CMK (cell line): ENCODE measurements at places on chromosomes 2 and 18.

- DNase-seq = no peak
Observed at GRCh38 chr2:200306931-200307723, 634 bp downstream of the SPATS2L start.

DNA sequence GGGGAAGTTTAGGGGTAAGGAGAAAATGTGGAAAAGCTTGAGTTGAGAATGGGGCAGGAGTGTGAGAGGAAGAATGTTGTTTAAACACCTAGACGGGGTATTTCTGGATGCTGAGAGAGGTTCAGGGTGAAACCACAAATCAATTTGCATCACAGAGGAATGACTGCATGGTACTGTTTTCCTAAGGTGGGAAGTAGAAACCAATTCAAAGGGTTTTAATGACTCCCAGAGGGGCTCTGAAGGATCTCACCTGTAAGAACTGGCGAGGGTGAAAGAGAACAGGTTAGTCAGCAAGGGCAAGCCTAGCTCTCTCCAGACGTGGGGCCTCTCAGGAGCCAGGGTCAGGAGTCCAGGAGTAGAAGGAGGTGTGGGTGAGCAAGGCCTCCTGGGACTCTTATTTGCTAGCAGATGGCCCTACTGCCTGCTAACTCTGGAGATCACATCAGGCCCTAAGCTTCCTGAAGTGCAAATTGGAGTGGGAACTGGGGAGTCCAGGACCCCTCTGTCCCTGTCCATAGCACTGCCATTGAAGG, 133.0 kb upstream of the CELF4 start:
- no peak for DNase-seq

GRCh38 chr18:48355276-48356115, 53.7 kb downstream of the ZBTB7C start:
- no peak for DNase-seq

DNA sequence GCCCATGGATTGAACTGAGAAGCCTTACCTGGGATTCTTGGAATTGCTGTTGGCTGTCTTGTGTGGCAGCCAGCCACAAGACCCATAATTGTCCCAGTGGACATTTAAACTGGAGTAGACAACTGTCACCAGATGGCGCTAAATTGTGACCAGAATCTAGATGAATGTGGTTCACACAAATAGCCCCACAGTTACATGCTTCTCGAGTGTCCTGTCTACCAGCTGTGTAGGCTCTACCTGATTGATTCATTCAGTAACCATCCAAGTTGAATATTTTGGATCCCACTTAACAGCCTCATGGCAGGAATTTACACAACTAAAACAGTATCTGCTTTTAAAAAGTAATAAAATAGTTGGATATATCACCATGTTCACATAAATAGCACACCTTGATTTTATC, 73.2 kb downstream of the MAP4K4 start:
- DNase-seq = peak; percentile 29

- no peak for DNase-seq
Observed at GRCh38 chr2:41878056-41878455, 169.8 kb upstream of the PKDCC start.

- DNase-seq = no peak
Observed at GRCh38 chr18:13035249-13035914, 44.2 kb downstream of the CEP192 start.

DNA sequence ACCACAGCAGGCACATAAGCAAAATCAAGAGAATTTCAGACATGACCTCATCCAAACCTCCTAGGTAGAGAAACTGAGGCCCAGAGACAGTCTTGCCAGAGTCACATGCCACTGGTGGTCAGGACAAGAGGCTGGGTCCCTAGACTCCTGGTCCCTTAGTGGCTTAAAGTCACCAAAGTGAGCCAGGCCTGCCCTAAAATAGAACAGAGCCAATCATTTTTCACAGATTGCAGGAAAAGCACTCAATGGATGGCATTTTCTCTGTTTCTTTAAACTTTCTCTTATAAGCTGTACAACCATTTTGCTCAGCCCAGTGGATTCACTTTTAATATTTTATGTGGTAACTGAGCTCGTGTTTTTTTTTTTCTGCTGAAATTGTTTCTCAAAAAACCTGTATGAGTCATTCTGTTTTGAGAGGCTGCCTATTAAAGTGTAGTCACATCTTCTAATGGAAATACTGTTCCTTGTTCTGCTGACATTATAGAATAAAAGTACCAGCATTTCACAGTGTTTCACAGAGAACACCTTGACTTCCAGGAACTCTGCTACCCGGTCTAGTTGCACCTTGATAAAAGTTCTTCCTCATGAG, 29.6 kb downstream of the STEAP3 start:
- DNase-seq = no peak

GRCh38 chr2:84301717-84302116, 157.4 kb downstream of the SUCLG1 start:
- DNase-seq = no peak

DNA sequence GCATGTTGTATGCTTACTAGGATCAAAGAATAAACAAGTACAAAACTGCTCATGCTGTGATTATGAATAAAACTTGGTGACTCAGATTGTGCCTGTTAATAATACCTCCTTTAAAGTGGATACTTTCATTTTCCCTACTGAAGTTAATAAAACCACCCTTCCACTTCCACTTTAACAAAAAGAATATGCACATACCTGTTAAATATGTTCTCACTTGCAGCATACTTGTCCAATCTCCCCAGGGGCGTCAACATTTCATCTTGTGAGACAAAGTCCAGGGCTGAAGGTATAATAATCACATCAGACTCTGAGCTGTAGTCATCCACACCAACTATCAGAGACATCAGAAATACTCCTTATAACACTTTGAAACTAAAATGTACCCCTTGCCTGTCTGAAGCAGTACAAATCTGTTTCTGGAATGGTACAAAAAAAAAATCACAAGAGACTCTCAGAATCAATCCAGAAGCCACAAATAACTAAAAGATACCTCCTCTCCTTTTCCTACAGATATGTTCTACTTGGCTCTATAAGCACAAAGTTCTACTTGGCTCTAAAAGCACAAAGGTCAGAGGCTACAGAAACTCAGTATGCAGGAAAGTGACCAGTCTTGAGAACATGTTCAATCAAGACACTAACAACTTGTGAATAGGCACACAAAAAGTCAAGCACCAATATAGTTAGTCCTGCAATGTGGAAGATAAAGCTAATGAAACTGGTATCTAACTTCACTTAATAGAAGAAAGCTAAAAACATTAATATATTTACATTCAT, 19.3 kb downstream of the PPP4R1 start:
- no peak for DNase-seq

- no peak for DNase-seq
Observed at GRCh38 chr2:1660656-1661640, 83.4 kb downstream of the PXDN start.

DNA sequence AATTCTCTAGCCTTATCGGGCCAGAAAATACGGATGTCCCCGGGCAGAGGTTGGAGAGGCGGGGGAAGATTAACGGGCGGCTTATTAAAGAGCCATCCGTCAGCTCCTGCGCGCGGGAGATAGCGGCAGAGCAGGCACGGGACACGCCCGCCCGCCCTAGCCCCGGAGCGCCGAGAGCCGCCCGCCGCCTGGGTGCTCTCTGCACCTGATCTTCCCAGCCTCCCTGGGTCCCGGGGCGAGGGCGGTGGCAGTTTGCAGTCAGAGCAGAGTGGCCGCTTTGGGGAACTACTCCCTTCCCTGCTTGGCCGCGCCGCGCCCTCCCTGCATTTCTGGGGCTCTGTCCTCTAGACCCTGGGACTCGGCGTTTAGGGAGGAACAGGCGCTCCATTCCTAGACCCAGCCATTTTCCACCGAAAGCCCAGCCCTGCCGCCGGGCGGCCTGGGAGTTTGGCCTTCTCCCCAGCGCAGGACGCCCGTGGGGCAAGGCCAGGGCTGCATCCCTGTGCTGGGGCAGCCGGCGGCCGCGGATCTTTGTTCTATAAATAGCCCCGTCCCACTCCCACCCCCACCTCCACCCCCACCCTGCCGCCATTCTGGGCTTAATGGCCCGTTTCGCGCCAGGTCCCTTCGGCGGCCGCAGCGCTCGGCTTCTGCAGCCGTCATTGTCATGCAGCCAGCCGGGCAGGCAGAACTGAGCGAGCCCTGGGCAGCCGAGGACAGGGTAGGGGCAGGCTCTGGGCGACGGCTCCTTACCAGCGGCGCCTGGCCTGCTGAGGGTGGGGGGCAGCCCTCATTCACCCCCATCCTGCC, 6.6 kb downstream of the GAD1 start:
- DNase-seq = no peak

DNA sequence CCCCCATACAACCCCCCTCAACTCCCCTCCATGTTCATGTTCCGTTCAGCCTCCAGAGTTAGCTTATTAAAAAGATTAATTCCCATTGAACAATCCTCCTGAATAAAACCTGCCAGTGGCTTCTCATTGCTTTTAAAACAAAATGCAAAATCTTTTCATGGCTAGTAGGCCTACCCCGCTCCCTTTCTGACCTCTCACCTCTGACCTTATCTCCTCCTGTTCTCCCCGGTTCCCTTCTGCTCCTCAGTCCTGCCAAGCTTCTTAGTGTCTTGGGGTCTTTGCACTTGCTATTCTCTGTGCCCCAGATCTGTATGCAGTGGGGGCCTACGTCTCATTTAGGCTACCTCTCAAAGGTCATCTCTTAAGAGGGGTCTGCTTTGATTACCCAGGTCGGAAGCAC, 64.3 kb downstream of the RHOB start:
- DNase-seq = no peak

DNA sequence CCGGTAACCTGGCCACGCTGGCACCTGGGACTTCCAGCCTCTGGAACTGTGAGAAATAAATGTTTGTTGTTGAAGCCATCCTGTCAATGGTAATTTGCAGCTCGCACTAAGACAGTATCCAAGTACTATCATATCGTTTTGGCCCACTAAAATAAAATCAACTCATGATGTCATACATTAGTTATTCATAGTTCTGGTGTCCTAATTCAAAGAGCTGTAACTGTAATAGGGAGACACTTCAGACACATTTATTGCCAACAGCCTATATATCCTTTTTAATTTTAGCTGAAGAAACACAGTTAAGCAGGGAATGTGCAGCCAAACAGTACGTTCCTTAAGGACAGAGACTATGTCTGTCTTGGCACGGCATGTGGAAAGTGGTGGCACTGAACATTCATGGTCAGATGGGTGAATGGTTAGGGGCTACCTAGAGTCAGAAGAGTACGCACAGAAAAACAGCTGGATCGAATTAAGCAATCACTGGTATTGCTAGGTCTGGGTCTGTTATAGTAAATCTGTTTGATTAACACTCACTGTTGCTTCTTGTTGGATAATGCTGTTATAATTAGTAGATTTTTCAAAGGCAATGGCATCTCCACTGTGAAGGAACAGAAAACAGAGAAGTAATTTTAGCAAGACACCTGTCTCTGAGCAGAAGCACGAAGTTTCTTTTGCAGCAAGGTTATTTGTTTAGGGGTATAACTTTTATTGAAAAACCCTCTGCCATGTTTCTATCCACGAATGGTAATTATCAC, 41.3 kb upstream of the CREG2 start:
- DNase-seq = no peak

DNA sequence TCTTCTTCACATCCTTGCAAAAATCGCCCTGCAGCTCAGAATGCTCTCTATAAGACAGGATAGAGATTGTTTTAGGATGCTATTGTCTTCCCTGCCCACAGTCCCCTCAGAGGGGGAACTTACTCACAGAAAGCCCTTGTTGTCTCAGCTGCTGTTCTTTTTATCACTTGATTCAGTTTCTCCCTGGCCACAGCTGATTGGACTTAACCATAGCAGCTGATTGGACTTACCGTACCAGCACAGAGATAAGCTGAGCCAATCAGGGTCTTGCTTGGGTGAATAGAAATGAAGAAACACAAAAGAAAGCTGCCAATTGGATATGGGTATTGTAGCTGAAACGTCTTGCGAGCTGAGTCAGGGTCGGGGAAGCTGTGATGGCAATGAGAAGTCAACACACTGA, 194.2 kb upstream of the MEX3C start:
- DNase-seq = no peak

- DNase-seq = no peak
Observed at GRCh38 chr18:51051105-51051712, 21.2 kb downstream of the SMAD4 start.

GRCh38 chr2:66729416-66730330, 294.7 kb downstream of the MEIS1 start:
- no peak for DNase-seq

DNA sequence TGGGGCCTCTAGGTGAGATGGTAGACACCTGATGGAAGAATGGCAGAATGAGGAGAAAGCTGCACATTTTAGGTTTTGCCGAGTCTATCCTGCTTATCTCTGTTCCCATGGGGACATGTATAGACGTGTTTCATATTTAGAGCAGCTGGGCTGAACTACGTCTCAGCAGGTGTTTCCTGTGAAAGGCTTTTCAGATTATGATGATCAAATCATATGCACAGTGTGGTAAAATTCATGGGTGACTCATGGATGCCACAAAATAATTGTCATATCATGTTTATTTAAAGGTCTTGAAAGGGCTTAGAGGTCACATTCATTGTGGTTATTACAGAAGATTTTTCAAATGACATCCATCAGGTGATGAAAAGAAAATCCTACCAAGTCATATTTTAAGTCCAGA, 90.5 kb downstream of the ICOS start:
- DNase-seq = no peak

DNA sequence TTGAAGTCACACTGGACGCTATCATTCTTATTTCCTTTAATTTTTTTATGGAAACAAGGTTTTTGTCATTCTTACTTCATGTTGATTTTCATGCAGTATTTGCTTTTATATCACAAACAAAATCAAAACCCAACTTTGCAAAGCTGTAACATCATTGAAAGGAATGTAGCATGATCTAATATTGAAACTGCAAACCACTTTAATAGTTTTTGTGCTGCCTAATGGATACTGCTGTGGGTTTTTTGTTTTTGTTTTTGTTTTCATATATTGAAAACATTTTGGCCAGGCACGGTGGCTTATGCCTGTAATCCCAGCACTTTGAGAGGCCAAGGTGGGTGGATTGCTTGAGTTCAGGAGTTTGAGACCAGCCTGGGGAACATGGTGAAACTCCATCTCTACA, 81.6 kb downstream of the MAP2 start:
- DNase-seq = no peak

DNA sequence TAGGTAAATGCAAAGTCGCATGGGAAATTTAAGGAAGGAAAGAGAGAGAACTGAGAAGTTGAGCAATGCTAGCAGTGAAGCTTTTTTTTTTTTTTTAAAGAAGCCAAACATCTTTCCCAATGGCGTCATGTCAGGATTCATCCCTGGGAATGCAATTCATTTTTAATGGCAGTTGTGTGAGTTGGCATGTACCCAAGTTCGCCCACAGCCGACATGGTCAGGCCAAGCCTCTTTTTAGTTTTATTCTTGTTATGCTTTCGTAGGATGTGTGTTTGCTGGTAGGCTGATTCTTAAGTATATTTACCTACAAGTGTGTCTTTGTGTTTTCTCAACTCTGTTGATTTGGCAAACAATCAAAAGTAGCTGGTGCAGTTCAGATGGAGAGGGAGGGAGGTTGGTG, 127.6 kb upstream of the ITGA6 start:
- no peak for DNase-seq

- no peak for DNase-seq
Observed at GRCh38 chr2:128799284-128799552, 480.6 kb upstream of the HS6ST1 start.

DNA sequence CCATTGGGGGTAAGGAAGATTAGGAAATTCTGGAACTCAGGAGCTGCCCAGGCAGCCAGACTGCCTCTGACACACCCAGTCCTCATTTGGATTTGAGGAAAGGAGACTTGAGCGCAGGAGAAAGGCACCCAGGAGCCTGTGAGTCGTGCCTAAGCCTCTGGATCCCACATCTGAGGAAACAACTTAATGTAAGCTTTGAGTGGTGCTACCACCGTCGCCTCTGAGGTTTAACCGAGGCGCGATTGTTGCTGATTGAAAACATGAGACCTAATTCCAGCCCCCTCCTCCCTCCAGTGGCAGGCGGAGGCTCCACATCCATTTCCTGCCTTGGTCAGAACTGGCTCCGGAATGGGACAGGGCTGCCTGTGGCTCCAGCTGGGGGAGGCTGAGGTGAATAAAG, 176.7 kb upstream of the PKDCC start:
- DNase-seq = no peak
